Astrocyte of the cerebellum (primary cell): ENCODE measurements at places on chromosomes 16 and 17.

GRCh38 chr16:19853132-19853741 lies 31.4 kb downstream of the GPRC5B start:
- no peak for DNase-seq

GRCh38 chr16:71594000-71594646 lies 17.2 kb upstream of the TAT start:
- no peak for DNase-seq

DNA sequence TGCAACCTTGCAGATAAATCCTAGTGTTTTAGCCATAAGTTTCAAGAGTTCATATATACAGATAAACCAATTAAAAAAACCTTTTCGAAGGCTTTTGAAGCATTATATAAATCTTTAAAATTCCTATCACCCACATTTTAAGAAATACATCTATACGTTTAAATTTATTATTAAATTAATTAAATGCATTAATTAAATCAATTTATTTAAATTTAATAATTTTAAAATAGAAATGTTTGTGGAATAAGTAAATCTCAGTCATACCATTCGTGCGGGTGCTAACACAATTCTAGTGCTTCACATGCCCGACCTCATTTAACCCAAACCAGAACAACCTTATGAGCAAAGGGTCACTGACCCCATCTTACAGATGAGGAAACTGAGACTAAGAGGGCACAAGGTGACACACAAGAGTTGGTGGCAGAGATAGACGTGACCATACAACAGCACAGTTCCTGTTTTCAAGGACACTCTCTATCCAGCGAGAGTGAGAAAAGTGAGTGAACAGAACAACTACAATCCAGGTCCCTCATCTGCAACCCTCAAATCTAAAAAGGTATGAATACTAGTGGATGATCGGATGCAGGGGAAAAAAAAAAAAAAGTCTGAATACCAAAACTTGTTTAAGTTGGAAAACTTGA lies 1.4 kb downstream of the NSMCE1 start:
- DNase-seq, result no peak

DNA sequence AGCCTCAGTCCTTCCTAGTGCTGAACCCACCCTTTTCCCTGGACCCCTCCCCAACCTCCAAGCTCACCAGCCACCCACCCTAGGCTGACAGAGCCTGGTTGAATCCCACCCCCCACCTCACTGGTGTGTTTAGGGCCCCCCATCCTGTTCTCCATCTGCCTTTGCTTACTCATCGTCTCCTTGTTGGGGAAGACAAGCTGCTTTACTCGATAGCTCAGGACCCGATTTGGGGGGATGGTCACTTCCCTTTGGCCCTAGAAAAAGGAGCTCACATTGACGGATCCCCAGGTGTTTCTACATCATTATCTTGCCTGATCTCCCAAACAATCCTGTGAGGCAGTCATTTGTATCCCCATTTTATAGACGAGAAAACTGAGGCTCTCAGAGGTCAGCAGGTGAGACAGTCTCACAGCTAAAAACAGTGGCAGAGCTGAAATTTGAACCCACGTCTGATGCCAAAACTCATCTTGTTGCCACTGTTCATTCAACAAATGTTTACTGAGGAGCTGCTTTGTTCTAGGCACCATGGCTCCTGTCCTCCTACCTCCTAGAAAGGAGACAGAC lies 9.6 kb downstream of the GSDMB start:
- no peak for DNase-seq

- DNase-seq, result no peak
Observed at GRCh38 chr16:27515874-27516353, 33.8 kb downstream of the GTF3C1 start.

DNA sequence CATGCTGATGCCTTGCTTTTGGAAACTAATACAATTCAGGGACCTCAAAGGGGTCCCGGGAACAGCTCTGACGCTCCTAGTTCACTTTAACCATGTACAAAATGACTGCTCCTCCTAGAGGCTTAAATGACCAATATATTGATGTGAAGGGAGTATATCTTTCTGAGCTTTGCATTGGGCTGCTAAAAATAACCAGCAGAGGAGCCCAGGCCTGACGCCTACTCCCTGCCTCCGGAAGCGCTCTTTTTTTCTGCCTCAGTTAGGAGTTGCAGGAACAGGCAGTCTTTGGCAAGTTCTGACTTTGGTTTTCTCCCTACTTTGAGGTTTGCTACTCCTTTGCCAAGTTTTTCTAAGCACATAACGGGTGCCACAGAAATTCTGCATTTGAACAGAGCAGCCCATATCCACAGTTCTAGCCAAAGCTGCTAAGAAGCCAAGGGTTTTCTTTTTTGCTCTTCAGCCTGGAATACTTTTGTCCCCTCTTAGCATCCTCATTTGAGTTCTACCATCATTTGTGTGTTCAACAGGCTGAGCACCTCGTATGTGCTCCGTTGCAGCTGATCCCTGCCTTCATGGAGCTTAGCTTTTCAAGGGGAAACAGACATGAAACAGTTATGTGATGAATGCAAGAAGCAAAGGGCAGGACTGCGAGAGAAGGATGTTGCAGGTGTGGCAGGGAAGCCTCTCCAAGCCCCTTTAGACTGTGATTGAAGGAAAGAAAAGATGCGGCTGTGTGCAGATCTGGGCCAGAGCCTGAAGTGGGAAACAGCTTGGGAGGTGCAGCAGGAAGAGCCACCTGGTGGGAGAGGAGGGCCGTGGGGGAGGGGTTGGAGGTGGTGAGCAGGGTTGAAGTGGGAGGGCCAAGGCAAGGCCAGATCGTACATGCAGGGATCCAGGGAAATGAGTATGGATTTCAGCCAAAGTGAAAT lies 2.8 kb upstream of the NAGPA start:
- no peak for DNase-seq

GRCh38 chr17:5527601-5528250 lies 41.4 kb downstream of the MIS12 start:
- DNase-seq, result no peak

DNA sequence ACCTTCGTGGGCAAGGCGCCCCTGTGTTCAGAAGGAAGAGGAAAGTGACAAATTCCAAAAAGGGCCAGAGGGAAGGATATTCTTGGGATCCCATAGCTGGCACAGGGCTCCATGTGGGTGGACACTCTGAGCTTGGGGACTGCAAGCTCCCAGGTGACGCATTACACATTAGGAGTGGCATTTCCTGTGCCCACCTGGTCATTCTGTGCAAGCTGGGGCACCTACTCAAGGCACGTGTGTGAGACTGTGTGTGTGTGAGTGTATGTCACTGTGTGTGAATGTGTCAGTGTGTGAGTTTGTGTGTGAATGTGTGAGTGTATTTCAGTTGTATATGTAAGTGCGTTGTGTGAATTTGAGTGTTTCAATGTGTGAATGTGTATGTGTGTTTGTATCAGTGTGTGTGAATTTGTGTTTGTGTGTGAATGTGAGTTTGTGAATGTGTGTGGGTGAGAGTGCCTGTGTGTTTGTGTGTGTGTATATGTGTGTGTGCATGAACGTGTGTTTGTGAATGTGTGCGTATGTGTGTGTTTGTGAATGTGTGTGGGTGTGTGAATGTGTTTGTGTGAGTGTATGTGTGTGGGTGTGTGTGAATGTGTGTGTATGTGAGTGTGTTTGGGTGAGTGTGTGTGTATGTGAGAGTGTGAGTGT lies 1.6 kb upstream of the CD300A start:
- DNase-seq, result no peak

DNA sequence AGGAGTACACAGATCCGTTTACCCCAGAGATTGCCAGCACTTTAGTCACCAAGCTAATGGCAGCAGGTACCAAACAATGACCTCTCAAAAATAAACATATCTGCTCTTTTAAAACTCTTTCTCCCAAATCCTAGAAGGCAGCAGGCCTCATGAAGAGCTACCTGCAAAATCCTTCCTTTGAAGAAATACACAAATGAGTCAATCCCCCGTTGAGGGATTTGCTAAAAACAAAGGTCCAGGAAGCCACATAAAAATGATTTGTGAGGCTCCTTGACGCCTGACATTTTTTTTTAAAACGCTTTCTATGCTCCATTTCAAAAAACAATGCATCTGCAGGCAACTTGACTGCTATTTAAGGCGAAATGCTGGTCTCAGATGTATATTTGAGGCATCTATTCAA lies 58.2 kb downstream of the NACA2 start:
- no peak for DNase-seq

- no peak for DNase-seq
Observed at GRCh38 chr17:73799781-73800627, 155.8 kb upstream of the SDK2 start.

DNA sequence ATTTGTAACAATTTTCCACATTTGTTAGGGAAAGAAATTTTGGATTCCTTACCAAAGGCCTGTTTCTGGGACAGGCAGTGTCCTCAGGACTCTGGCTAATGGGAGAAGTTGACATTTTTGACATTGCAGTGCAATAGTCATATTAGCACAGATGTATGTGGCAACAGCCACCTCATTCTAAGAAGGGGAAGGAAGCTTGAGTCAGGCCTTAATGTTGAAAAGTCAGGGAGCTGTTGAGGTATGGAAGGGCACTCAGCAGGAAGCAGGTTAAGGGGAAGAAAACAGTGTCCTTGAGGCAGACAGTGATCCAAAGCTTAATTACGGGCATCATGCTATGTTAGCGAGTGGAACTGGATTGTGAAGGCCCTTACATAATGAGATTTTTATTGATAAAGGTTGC lies 20.9 kb downstream of the AKTIP start:
- DNase-seq, result no peak

DNA sequence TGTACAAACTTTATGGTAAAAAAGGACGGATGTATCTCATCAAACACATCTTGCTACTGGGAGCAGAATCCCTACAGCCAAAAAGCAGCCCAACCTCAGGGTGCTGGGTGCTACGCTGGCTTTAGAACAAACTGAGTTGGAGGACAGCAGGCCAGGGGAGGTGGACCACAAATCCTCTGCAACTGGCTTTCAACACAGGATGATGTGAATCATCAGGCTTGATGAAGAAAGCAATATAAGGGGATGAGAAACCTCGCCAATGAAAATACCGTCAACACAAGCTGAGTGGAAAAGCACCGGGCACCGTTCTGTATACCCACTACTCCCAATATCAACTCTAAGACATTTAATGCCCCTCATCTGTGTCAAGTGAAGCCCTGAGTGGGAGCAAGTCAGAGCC lies 14.3 kb downstream of the HBQ1 start:
- DNase-seq, result no peak

GRCh38 chr16:51455398-51455797 lies 304.3 kb upstream of the SALL1 start:
- no peak for DNase-seq

DNA sequence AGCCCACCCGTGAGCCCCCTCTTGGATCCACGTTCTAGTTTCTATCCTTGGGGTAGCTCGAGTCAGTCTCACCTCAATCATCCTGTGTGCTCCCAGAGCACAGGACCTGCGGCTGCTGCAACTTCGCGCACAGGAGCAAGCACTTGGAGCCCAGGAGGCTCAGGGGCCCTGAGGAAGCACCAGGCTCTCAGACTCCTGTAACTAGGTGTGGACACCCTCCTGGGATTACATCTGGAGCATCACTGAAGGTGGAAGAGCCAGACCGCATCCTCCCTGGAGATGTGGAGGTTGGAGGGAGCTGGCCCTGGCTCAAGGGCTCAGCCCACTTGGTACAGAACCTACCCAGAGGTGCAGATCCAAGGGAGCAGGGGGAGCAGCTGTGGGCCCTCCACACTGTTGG lies 2.7 kb downstream of the HBQ1 start:
- no peak for DNase-seq

- no peak for DNase-seq
Observed at GRCh38 chr16:57284209-57284951, at the start of gene PLLP. TSS of gene PLLP (minus strand) at chr16:57284672. CDS start at chr16:57284540, 132 bp downstream.

DNA sequence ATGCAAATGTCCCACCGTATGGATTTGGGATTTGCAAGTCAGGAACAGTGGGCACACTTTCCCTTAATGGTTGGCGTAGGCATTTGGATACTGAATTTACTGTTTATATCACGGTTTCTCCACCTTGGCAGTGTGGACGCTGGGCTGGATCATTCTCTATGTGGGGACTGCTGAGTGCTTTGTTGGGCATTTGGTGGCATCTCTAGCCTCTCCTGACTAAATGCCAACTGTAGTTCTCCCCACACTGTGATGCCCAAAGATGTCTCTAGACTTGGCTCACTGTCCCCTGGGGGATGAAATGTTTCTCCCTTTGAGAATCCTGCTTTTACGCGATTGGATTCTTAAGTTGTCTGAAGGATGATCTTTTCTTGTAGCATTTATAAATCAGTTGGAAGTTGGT lies 49.0 kb downstream of the RBFOX1 start:
- DNase-seq, result no peak

DNA sequence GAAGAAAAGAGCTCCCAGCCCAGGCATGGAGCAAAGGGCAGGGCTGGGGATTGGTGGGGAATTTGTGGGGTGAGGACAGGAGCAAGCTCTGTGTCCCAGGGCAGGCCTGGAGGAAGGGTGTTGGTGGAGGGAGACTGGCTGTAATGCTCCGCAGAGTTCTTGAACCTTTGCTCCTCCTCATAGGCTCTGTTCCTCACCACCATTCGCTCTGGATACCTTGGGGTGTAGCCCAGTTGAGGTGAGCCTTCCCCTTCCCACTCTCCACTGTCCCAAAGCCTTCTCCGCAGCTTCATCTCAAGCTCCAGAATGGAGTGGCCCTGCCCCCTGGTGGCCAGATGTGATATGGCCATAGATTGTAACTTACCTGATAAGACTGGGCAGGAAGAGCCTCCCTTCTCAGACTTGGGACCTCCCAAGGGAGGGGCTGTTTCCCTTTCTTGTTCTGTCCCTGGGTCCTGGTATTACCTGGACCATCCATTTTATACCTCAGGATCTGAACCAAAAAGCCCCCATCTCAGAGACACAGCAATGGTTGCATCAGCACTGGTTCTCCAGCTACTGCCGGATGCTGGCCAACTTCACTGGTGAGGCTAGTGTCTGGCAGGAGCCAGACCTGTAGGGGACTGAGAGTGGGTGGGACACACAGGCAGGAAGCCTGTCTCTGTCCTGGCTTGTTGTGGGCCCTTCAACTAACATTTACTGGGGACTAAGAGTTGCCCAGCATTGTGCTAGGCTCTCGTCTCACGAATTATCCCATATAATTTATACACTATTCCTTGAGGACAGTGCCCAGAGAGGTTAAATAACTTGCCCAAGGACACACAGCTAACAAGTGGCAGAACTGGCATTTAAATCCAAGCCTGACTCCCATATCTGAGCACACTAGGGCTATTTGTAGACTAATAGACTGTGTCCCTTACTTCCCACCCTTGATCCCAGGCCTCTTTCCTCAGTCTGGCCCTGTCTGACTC lies 19.1 kb upstream of the STAC2 start:
- DNase-seq, result peak; percentile 70

- no peak for DNase-seq
Observed at GRCh38 chr17:78126895-78127238, 1.7 kb downstream of the TMC6 start.

GRCh38 chr17:68204736-68205135 lies 43.1 kb upstream of the AMZ2 start:
- no peak for DNase-seq
